Glomerular endothelial cell (primary cell): ENCODE measurements at places on chromosomes 1 and 21.

DNA sequence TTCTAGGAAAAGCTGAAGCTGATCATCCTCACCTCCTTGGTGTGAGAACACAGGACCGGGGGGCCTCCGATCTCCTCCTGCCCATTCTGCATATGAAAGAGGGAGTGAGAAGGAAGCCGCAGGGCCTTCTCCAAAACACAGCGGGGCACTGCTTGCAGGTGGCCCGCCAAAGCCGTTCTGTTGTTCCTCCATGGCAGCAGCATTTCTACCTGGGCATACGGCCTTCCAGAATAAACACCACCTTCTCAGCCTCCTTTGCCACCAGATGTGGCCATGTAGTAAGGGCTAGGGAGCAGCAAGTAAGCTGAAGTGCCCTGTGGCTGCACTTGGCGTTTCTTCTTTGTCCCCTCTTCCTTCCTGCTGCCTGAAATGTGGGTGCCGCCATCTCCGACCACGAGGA lies 214.9 kb downstream of the TOMM20 start:
- no peak for DNase-seq

DNA sequence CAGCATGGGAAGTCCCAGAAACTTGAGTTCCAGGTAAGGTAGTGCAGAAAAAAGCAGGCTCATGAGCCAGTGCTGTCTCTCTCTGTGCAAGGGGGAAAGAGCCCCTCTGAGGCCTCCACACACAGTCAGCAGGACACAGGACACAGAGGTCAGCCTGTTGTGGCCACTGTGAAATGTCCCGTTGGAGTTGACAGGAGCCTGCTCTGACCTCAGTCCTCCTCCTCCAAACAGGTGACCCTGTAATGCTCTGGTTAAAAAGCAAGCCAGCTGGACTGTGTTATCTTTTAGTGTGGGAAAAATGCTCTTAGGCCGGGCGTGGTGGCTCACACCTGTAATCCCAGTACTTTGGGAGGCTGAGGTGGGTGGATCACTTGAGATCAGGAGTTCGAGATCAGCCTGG lies 24.2 kb upstream of the GPR157 start:
- DNase-seq = no peak

DNA sequence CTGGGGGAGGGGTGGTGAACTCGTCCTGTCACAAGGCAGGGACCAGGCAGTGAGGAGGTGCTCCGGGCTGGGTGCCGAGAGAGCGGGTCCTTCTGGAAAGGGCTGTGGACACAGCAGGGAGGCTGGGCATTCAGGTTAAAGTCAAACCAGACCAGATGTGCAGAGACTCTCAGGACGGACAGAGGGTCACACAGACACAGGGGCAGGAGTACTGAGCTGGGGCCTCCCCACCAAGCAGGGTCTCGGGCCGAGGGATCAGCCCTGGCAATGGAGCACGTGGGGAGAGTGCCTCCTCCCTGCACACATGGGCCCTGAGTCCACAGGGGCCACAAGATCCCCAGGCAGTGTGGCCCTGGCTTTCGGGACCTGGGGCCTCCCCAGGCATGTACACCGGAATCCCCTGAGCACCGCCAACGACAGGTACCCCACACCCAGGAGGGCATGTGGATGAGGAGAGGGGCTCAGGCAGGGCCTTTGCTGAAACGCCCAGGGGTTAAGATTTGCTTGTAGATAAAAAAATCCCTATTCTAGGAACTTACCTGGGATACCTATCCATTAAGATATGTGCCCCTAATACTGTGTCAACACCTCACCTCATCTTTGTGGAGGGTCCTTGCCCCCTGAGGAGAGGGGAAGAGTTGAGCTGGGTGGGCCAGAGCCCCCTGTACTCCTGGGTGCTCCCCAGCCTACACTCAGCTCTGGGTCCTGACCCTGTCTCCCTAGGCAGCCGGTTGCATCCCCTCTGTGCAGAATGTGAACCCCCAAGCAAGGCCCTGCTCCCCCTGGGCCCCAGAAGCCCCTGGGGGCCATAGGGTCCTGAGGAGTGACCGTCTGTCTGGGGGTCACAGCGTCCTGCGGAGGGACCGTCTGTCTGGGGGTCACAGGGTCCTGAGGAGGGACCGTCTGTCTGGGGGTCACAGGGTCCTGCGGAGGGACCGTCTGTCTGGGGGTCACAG lies 46.9 kb upstream of the ADARB1 start:
- no peak for DNase-seq

DNA sequence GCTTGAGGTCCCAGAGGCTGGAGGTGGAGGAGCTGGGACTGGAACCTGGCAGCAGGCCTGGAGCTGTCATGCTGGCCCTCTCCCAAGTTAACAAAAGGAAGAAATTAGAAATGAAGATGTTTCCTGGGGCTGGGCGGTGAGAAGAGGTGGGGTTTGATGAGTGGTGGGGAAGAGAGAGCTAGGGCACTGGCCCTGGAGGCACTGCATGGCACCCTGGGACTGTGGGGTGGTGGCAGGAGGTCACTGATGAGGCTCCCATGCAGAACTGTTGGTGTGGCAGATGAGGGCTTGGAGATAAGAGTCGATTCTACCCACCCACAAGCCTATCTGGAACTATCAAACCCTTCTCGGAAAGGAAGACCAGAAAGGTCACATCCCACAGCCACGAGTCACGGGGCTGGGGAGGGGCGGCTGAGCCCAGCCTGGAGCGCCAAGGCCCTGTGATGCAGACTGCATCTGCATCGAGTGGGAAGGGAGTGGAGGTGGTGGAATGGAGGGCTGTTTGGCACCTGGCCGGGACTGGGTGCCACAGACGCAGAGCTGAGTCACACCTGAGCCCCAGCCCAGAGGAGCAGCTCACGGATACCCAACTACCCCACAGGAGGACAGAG lies 29.4 kb downstream of the MRPL37 start:
- no peak for DNase-seq

DNA sequence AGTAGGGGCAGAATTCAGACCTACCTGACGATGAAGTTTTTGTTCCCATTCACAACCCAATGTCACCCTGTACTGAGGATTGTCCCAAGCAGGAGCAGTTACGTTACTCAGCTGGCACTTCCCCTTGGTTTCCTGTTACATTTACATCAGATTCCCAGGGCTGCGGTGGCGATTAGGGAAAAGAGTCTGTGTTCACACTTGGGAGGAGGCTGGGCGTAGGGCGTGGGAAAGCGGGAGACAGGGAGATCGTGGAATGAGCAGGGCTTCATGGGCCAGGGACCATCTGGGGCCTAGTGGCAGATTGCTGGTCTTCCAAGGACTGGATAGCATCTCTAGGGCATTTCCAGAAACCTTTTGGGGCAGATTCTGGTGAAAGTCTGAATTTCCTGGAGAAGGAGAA lies 39.0 kb downstream of the TBX19 start:
- no peak for DNase-seq

DNA sequence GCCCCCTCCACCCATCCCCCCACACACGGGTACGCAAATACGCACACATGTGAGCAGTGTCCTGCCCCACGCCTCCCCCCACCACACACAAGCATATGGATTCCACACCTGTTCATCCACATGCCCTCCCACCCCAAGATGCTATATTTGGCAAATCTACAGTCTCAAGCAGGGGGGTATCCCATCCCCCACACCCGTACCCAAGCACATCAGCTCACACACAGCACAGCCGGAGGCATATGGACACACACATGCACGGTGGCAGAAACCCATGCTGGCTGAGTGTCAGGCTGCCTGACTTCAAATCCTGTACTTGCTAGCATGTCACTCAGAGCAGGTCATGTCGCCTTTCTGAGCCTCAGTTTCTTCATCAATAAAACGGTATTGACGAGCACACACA lies 10.6 kb downstream of the COL16A1 start:
- no peak for DNase-seq

- no peak for DNase-seq
Observed at GRCh38 chr1:56235909-56236510, 343.4 kb downstream of the PLPP3 start.

GRCh38 chr1:55054396-55054795 lies 15.0 kb downstream of the PCSK9 start:
- no peak for DNase-seq

GRCh38 chr21:38486221-38486620 lies 12.1 kb downstream of the ERG start:
- no peak for DNase-seq

GRCh38 chr1:223765719-223766340 lies 53.5 kb downstream of the CAPN2 start:
- no peak for DNase-seq

DNA sequence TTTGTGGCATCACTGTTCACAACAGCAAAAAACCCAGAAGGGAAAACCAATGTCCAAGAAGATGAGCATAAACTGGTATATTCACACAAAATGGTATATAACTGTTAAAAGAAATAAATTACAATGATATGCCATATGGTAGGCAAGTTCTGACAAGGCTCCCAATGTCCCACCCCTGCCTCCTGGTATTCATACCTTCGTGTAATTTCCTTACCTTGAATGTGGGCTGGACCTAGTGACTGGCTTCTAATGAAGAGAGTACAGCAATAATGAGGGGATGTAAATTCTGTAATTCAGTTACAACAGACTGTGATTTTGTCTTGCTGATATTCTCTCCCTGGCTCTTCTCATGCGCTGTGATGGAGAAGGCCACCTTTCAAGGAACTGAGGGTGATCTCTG lies 9.3 kb downstream of the ANKRD45 start:
- no peak for DNase-seq

- DNase-seq = no peak
Observed at GRCh38 chr1:228169345-228169744, 3.7 kb downstream of the IBA57 start.

GRCh38 chr1:29549001-29549400 lies 312.7 kb downstream of the PTPRU start:
- no peak for DNase-seq

DNA sequence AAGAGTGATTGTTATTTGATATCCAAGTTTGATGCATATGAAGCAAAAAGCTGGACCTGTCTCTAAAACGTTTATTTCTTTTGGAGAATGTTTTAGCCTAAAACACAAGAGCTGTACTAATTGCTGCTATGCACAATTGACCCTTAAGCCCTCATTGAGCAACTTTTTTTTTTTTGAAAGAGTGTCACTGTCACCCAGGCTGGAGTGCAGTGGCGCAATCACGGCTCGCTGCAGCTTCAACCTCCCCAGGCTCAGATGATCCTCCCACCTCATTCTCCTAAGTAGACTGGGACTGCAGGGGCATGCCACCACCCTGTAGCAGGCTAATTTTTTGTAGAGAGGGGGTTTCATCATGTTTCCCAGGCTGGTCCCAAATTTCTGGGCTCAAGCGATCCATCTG lies 129.1 kb downstream of the PIK3R3 start:
- no peak for DNase-seq

- no peak for DNase-seq
Observed at GRCh38 chr1:235776396-235776795, 90.3 kb downstream of the LYST start.

DNA sequence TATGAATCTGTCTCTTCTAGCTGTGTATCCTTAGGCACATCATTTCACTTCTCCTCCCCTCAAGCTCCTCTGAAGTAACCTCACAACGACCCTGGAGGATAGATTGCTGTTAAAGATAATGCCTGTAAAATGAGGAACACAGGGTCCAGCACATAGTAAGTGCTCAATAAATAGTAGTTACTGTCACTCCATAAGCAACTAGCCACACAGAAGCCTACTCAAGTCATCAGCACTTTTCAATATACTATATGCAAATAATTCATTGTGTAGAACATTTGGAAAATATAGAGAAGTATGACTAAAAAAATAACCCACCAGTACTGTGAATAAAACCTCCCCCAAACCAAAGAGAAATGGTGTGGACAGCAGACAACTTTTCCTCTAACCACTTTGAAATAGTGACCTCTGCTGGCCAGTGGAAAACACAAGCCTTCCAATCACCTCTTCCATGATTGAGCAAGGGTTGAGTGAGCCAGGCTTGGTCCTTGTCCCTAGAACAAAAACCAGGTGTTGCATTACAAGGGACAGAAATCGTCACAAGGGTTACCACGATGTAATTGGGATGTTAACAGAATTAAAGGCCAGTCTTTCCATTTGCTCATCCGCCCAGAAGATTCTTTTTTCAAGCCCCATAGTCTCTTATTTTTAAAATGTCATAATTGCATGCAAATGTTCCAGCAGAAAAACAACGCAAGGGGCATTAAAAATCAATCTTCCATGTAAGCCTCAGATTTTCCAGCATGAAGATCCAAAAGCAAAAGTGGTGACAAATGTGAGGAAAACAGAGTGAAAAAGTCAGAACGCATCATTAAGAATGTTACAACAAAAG lies 15.7 kb upstream of the GLIS1 start:
- no peak for DNase-seq

GRCh38 chr1:42944246-42944928 lies 14.3 kb downstream of the SLC2A1 start:
- no peak for DNase-seq

GRCh38 chr1:3074297-3074741 lies 5.3 kb downstream of the PRDM16 start:
- no peak for DNase-seq

DNA sequence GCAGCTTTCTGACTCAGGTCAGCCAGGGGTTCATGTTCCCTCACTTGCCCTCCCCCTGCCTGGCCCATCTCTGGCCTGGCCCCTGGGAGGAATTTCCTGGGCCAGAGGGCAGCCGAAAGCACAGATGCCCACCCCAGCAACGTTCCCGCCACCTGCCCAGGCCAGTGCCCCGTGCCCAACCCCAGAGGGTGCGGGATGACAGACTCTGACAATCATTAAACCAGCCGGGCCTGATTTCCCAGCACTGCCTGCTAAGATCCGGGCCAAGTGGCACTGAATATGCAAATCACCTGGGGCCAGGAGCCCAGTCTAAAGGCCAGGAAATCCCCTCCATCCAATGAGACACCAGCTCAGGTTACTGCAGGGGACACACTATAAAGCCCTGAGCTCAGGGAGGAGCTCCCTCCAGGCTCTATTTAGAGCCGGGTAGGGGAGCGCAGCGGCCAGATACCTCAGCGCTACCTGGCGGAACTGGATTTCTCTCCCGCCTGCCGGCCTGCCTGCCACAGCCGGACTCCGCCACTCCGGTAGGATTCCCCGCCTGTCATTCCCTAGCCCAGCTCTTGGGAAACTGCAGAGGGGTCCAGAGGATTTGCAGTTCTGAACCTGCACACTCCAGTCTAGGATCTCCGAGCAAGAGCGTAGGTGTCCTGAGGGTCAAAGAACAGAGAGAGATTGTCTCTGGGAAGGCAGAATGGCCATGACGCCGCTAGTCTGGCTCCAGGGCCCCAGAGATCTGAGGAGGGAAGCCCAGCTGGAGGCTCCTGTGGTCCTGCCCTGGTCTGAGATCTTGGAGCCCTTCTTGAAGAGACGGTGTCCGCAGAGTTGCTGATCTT lies at the start of gene ELF3:
Gene ELF3, plus strand, starts transcription at position 408 of the 836 bp plus-strand sequence. CDS start 550 bp downstream, outside the sequence.
- no peak for DNase-seq

DNA sequence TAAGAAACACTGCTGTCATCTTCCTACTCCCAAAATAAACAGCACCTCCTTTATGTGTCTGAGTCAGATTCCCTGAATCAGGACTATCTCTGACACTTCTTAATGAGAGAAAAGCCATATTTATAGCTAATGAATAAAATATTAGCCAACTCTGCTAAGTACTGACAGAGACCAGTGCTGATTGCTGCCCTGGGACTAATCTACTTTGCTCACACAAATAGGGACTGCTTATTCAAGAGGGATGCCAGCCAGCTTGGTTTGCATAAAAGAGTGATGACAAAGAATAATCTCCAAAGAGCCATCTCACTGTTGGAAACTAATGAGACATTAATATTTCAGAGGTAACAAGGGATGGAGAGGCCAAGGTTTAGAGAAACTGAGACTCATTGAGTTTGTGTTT lies 36.4 kb downstream of the FYB2 start:
- DNase-seq = no peak
